ENCODE measurements at places on chromosomes 3 and 15.

DNA sequence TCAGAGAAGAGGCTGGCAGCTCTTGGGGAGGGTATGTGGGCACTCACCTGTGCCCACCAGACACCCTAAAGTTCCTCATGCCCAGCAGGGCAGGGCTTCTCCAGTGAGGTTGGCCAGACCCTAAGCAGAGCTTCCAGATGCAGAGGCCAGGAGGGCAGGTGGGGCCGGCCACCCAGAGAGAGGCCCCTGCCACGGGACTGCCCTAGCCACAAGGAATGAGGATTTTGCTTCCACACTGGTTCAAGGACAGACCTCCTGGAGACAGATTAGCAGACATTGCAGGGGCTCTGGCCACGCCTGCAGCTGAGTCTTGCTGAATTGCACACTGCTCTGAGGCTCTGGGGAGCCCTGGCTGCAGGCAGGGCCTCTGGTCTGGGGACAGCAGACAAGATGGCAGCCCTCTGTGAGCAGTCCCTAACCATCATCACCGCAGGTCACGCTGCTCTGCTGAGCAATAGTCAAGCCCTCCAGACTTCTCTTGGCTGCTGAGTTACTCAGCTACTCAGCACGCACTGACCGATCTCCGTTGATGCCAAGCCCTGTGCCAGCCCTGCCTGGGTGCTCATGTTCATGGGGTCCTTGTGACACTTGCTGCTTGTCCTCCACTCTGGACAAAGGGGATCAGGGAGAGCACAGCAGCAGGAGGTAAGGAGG lies 117.4 kb upstream of the ABHD17C start:
- DNase-seq = no peak

- DNase-seq = peak; percentile 82
Observed at GRCh38 chr3:146160321-146160963, 542 bp downstream of the PLOD2 start.

- DNase-seq = no peak
Observed at GRCh38 chr3:14563946-14564539, 23.9 kb upstream of the GRIP2 start.

- DNase-seq = no peak
Observed at GRCh38 chr15:50137893-50138292, 18.9 kb upstream of the ATP8B4 start.

DNA sequence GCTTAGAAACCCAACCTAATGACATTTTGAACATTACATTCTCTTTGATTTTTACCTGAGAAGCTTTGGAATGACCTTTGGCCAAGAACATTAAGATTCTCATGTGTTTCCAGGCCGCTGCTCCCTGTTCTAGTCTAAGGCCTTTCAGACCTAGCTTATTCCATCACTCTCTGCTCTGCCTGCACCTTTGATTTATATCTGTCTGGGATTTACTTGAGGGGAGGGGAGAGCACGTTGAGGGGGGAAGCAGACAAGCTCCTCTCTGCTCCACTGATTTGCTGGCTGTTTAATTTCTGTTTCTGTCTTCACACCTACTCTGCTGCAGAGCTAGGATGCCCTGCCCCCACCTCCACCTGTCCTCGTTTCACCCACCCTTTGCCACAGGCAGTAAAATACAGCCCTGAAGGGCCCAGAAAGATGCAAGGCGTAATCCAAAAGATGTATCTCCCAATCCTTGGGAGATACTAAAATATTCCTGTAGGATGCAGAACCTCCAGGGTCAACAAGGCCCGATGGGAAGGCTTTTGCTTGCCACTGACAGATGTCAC lies 429.8 kb downstream of the EPHB1 start:
- DNase-seq = no peak

- no peak for DNase-seq
Observed at GRCh38 chr3:131020122-131020693, 6.4 kb downstream of the ASTE1 start.

- DNase-seq = peak; percentile 56
Observed at GRCh38 chr15:26864664-26865191, 2.1 kb upstream of the GABRA5 start.

DNA sequence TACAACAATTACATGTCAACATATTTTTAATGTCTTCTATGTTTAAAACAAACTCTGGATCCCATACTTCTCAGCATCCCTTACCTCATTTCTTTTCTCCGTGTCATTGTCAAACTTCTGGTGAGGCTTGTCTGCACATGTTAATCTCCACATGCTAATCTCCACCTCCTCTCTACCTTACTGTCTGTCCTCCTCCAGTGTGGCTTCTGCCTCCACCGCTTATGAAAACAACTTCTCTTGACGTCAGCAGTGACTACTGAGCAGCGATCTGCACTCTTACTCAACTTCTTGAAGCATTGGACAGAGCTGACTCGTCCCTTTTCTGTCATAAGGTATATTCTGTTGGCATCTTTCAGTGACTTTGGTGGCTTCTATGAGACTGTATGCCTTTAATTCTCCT lies 338.2 kb upstream of the THRB start:
- DNase-seq = no peak

- DNase-seq = no peak
Observed at GRCh38 chr15:76345583-76345879, 9.0 kb downstream of the ISL2 start.

DNA sequence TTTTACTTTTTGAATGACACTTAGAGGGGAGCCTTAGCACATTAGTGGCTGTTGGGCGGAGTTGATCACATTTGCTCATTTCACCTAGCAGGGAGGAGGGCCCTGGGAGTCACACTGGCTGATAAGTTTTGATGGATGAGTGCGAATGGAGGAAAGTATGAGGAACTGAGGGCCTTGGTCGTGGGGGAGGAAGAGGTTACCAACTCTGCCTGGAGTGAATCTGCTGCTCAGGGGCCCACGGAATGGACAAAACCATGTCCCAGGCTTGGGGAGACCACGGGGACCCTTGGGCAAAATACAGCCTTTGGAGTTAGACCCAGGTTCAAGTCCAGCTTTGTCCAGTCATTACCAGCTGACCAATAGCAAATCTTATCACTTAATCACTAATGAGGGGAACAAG lies 5.1 kb upstream of the FLNB start:
- DNase-seq = no peak

DNA sequence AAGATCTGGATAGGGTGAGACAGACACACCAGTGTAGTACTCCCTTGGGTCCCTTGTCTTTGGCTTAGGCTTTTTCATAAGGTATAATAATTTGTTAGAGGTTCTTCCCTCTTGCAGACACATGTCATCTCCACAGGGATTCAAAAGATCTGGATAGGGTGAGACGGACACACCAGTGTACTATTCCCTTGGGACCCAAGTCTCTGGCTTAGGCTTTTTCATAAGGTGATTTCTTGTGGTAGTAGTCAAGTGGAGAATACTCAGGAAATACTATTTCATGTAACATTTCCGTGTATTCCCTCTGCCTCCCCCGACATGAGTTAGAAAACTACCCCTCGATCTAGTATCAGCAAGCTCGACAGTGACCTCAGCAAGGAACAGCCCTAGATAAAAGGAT lies 954 bp upstream of the MAPKBP1 start:
- no peak for DNase-seq

DNA sequence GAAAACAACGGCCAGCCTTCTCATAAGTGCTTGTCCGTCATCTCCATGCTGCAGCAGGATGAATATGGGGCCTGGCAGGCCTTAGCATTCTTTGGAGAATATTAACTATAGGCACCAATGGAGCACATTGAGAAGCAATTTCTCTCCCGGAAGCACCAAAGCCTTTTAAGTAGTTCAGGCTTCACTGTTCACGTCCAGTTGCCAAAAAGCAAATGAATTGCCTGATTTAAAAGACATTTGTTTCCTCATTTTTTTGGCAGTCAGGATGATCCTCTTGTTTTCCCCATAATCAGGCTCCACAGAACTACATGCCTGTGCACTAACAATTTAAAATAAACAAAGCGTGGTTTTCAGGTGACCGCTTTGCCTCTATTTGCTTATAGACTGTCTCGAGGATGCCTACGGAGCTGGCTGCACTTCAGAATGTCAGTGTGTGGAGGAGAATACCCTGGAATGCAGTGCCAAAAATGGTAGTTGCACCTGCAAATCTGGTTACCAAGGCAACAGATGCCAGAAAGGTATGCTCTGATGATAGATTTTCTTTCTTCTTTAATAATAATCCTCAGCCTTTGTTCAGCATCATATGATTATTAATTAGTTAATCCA lies 725.2 kb upstream of the GOLIM4 start:
- no peak for DNase-seq

- DNase-seq = no peak
Observed at GRCh38 chr15:31265090-31265870, 61.4 kb upstream of the KLF13 start.

GRCh38 chr15:79028411-79028964 lies 62.1 kb downstream of the RASGRF1 start:
- DNase-seq = peak; percentile 38

DNA sequence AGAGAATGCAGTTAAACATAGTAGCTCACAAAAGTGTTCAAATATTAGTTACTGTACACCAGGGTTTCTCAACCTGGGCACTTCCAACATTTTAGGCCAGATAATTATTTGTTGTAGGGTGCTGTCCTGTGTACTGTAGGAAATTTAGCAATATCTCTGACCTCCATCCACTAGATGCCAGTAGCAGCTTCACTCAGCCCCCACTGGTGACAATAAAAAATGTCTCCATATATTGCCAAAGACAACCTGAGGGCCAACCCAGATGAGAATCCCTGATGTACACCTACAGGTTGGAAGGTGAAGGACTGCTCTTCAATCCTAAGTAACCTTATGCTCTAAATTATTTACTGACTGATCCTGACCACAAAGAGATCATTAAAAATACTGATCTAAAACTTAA lies 32.5 kb downstream of the DCUN1D1 start:
- no peak for DNase-seq

DNA sequence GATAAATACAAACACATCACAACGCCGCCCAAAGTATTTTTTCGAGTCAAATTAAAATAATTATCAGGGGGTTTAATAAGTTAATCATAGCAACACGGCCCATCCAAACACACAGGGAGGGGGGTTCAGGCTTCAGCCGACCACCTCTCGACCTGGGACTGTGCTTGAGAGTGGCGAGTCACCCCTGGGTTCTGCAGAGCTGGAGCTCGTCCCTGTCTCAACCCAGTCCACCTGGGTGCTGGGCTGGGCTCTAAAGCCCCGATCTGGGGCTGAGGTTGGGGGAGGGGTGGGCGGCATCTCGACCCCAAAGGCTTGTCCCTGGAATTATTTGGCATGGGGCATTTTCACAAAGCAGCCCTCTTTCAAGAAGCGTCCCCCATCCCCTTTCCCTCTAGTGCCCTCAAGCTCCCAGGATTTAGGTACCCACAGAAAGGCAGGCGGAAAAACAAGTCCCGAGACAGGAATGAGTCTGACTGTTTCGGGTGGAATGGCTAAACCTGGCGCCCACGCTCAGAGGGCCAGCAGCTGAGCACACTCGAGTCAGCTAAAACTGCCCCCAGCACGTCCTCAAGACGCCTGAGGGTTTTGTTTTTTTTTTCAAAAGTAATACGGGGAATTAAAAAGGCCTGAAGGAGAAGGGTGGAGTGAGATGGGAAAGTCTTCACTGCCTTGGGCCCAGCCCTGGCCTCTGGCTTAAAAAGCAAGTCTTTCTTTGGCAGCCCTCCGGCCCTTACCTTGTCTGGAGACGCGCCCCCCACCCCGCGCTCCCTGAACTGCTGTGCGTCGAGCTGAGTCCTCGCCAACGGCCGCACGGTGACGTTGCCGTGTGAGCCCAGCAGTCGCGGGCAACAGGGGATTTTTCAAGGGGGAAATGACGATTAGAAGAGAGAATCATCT lies 32.5 kb downstream of the NR2F2 start:
- no peak for DNase-seq

- no peak for DNase-seq
Observed at GRCh38 chr3:9110316-9110715, 139.1 kb downstream of the SRGAP3 start.

- DNase-seq = no peak
Observed at GRCh38 chr3:177333533-177334520, 136.5 kb upstream of the TBL1XR1 start.

DNA sequence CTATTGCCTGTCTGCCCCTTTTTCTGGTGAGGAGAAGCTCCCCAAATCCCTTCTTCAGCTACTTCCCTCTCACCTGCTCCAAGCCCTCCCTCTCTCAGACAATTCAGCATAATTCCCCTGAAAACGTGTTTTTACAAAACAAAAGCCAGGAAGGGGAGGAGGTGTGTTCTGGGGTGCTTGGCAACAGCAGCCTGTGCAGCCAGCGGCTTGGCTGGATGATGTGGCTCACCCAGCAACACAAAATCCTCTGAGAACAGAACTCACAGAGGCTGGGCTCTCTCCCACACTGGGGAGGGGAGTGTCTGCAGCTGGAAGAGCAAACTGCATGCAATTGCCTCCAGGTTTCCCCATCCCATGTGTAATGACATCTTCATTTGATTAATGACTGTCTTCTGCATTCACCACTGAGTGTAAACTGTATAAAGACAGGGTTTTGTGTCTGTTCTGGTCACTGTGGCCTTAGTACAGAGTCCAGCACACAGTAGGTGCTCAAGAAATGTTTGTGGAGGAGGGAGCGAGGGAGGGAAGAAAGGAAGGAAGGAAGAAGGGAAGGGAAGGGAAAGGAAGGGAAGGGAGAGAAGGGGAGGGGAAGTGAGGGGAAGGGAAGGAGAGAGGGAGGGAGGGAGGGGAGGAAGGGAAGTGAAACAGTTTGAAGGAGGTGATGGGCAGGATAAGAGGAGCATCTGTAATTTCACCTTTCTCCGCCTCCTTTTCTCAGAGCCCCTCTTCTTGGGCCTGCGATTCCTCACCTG lies 70.1 kb upstream of the GLCE start:
- no peak for DNase-seq

- DNase-seq = no peak
Observed at GRCh38 chr3:168596175-168596823, 500.6 kb upstream of the GOLIM4 start.

DNA sequence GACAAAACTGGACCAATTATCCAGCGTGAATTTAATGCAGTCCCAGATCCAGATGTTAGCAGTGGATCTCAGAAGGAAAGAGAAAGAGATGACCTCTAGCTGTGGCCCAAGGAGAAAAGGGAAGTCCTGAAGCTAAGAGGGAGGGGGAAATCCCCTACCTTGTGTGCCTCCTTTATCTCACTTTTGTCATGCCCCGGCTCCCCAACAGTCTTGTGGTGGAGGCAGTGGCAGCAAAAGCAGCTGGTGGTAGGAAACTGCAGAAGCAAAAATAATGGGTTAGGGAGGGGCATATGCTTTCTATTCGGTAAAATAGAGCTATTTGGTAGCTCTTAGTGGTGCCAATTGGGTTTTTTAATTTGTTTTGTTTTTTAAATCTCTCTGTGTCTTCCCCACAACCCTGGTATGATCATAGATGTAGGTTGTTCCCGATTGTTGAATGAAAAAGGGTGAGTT lies 56.5 kb downstream of the MCTP2 start:
- no peak for DNase-seq

- DNase-seq = no peak
Observed at GRCh38 chr15:68303134-68303533, 25.6 kb downstream of the FEM1B start.
